AG08395 (cell line): ENCODE measurements at places on chromosomes 2 and 18.

- peak; percentile 15 for DNase-seq
Observed at GRCh38 chr18:377088-377487, 109.2 kb upstream of the THOC1 start.

DNA sequence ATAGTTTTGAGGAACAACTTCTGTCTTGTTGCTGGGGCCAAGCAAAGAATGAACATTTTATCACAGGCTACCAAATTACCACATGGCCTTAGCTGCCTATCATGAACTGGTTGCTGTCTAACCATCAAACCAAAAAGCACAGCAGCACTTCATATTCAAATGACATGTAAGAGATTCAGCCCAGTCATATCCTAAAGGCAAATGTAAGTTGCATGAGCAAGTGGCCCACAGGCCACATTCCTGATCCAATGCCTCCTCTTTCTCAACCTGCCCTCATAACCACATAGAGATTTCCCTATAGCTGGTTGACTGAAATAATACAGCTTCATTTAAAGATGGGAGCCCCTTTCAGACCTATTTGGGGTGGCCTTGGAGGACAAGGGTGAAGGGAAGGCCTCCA, 572.3 kb downstream of the IRS1 start:
- no peak for DNase-seq

DNA sequence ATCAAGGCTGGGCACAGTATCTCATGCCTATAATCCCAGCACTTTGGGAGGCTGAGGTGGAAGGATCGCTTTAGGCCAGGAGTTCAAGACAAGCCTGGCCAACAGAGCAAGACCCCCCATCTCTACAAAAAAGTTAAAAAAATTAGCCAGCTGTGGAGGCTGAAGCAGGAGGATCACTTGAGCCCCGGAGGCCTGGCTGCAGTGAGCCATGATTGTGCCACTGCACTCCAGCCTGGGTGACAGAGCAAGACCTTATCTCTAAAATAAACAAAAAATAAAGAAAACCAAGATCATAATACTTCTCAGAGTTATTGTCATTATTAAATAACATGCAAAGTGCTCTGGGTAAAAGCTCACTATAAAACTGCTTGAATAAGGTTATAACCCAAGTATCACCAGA, 14.9 kb downstream of the IL1RN start:
- no peak for DNase-seq

DNA sequence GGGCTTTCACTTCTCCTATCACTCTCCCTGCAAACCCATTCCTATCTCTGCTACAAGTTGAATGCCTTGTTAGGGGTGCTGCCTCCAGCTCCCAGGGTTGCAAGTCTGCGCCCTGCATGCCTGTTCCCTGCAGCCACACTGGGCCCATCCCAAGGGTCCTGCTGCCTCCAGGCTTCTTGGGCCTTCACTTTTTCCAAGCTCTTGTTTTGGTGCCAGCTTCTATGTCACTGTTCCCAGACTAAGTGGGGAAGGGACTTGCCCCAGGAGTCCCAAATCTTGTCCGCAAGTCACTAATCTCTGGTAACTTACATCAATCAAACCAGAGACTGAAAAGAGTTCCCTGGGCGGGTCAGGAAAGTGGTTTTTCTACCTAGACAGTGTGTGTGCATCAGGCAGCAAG, 65.4 kb downstream of the ZCCHC2 start:
- DNase-seq, result no peak

DNA sequence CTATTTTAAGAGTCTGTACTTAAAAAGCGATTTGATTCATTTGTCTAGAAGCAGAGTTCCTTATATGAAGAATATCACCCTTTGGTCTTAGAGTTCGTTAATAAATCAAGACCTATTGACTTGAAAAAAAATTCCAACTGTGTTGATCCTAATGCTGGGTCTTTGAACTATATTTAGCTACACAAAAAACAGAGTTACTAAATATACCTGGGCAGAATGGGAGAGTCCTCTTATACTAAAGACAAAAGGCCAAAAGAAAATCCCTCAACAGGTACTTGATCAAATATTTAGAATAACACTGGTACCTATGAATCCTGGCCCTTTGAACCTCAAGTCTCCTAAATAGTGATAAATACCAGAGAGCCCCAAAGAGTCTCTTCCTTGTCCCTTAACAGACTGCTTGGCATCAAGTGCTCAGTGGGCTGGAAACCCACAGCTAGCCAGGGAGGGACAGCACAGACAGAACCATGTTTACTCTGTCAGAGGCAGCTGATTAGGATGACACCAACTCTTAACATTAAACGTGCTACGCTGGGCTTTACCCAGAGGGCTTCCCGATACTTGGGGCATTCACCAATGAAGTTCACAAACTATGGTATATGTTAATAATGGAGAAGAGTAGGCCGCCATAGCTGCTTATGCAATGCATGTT, 95.1 kb downstream of the FIGN start:
- DNase-seq, result no peak

DNA sequence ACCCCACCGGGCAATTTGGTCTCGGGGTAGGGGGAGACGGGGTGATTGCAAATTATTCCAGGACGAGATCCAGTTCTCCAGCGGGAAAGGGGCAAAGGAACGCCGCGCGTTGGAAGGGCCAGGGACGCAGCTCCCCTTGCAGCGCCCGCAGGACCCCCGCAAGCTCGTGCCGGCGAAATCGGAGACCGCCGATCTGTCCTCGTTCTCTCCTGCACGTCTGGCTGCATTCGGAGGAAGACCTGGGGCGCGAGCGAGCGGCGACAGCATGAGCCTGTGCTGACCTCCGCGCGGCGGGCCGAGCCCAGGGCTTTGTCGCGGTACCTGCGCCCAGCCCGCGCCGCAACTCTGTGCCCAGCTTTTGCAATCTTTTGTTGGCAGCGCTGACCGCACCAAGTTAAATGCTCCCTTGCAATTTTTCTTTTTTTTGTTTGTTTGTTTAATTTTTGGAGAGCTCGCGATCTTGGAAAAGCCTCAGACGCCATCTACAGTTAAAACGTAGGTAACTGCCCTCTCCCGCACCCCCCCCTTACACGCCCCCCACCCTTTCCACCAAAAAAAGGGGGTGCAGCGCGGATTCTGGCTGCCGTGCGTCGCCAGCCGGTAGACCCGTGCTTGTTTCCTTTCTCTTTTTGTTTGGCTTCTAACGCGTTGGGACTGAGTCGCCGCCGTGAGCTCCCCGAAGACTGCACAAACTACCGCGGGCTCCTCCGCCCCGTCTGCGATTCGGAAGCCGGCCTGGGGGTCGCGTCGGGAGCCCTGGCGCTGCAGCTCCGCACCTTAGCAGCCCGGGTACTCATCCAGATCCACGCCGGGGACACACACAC, 667 bp downstream of the TRIB2 start:
- DNase-seq, result peak; percentile 42

DNA sequence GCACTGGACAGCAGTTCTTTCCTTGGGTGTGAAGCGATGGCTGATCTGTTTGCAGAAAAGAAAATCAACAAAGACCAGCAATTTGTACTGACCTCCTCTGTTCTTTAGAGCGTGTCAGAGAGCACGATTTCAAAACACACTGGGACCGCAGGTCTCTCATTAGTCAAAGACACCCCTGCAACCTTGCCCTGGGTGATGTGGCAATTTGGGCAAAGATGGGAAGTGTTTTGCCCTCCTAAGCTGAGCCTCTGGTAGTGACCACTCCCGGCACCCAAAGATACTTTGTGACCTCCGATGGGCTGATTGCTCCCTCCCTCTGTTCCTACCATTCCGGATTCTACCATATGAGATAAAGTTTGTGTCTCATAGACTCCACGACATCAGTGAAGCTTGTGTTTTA, 18.2 kb upstream of the CLIP4 start:
- no peak for DNase-seq

DNA sequence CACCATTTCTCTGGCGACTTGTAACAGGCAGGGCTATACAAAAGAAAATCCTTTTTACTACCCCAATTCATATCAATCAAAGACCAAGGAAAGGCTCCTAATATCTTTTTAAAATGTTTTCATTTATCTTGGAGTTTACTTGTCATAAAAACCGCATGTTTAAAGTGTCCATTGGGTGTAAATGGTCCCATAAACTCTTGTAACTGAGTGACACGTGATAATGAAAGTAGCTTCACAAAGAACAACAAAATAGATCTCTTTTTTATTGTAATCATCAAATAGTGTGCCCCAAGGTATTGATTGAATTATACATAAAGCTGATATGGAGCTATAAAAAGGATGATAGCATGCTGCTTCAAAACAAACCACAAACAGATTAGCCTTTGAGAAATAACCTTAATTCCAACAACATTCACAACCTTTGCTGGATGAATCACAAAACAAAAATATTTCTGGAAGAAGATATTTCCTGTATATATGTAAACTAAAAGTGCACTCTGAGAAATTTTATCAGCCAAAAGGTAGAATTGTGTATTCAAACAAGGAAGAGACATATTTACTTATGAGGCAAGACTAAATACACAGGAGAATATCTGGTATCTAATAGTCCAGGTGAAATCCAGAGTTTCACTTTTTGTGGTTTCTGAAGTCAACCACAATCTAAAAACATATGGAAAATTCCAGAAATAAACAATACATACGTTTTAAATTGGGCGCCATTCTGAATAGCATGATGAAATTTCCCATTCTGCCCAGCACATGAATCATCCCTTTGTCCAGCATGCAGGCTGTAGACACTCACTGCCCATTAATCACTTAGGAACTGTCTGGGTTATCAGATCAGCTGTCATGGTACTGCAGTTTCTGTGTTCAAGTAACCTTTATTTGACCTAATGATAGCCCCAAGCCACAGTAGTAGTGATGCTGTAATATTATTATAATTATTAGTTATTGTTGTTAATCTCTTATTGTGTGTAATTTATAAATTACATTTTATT, 237.5 kb downstream of the PIK3C3 start:
- DNase-seq, result no peak

DNA sequence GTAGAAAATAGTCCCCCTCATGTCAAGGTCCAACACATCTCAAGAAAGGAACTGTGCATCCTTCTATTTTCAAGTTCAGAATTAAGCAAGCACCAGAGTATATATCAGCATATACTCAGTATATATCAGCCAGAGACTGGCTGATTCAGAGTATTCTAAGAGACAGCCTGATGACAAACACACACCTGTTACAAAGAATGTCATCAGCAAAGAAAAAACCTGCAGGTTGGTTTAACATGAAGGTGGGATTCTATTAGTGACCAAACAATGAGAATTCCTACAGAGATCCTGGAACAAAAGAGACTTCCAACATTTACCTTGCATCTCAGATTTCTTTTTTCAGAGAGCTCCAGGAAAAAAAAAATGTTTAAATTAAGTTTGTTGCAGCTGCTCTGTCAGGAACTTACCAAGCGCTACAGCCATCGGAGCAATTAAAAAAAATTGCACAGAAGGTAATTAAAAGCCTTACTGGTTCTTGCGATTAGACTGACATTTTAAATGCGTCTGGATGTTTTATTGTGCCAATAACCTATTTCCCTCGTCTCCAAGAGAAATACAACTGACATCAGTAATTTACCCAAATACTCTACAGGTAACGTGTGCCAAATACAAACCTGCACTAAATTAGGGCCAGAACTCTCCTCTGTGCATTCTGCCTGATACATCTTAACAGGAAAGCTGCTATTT, 218.1 kb downstream of the HNMT start:
- DNase-seq, result no peak

- DNase-seq, result no peak
Observed at GRCh38 chr2:160201849-160202539, 1.9 kb upstream of the ITGB6 start.

DNA sequence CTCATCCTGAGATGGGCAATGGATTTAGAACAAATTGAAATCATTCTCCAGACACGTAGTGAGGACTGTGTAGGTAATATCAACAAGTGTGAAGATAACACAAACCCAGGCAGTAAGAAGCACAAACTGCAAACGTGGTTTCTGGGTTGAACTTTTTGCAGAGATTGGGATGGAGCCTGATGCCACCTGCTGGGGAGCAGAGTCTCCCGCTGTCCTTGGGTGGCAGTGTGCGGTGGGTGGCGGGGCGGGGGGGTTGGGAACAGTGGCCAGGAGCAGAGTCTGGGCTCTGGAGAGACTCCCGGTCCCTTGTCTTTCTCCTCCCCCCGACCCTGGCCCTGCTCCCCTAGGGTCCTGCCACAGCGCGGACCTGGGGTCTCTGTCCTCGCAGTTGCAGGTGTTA, 19.5 kb downstream of the TRAF3IP1 start:
- DNase-seq, result no peak

DNA sequence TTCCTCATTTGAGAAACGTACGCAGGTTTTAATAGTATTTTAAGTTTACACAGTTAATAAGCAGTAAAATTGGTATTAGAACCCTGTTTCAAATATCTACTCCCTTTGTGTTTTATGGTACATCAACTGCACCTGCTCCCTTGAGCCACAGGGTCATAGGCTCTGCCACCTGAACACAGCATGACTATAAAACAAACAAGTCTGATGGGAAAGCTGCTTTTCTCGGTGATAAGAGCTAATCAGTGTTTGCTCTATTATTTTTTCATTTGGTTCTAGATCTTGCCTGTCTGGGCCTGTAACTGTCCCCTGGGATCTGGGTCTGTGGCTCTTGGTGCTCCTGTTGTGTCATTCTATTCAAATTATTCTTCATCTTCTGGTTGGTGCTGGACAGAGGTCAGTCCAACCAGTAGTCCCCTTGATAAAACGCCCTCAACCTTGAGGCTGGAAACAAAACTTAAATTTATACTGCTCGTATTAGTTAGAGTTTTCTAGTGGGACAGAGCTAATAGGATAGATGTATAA, 314.8 kb upstream of the LRP1B start:
- DNase-seq, result no peak

DNA sequence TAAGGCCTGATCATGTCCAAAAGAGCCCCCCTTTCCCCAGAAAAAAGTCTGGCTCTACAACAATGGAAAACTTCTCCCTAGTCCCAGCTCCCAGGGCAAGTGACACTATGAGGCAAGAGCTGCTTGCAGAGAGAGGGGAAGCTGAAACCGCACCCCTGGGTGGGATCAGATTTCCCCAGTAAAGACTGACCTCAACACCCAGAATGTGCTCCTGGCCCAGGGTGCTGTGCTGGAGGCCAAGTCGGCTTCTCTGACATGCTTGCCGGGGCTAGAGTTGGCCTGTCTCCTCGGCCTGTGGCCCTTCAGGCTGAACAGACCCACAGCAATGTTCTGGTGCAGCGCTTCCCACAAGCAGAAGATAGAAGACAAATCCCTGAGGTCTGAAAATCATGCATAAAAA, 18.4 kb upstream of the ST8SIA3 start:
- no peak for DNase-seq

- no peak for DNase-seq
Observed at GRCh38 chr2:152165780-152166179, 9.8 kb downstream of the STAM2 start.

- DNase-seq, result no peak
Observed at GRCh38 chr2:207531032-207531952, 1.5 kb downstream of the CREB1 start.

DNA sequence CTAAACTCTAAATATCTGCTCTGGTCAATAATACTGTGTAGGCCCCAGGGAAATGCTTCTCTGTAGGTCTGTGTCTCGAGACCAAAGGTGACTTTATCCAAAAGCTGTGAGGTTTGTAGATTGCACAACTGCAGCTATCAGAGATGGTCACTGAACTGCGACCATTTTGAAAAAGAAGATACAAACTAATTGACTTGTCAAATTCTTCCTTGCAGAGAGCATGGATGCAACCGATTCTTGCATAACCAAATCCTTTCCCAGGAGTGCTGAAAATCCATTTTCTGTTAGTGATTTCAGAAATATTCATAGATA, 155.8 kb downstream of the SH3BP4 start:
- no peak for DNase-seq
